ENCODE measurements at places on chromosomes 4 and X. TPM values are rescaled to one million over a fixed set of nuclear protein-coding genes. Genes with fewer than 3 reads are reported as not detected.

The BCLAF3 gene
- polyA plus RNA-seq, result 0.76 TPM

The HSFX1 gene
- 0.28 TPM for polyA plus RNA-seq

The TMEM144 gene
- 0.58 TPM for polyA plus RNA-seq

DNA sequence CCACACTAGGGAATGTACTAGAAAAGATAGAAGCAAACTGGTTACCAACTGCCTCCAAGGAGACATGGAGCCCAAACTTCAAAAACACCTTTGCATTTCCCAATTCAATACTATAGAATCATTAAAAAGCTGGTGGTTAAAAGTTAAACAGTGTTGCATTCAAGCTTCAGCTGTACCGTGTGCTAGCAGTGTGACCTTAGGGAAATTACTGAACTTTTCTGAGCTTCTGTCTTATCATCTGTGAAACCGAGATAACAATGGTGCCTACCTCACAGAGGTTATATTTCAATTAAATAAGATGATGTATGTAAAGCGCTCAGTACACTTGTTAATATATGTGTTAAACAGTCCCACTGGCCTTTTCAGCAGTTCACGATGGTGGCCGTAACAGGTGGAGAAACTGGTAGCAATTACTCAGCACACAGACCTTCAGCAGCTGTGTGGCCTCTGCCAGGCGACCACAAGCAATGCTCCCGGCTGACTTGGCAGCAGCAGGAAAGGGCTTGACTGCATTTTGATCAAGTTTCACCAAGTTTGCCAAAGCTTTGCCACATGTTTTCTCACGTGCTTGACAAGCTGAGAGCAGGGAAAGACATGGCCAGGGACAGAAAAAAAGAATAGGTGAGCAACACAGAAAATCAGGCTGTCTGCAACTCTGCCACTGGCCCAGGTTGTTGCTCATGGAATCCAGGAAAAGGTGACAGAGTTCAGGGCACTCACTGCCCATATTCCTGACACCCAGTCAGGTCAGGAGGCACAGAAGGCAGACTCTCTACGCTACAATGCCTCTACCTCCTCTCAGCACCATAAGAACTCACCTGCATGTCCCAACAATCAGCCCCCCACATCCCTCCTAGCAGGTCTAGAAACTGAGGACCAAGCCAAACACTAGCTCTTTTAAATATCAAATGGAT is 72.1 kb downstream of the PARM1 start:
- no peak for DNase-seq

DNA sequence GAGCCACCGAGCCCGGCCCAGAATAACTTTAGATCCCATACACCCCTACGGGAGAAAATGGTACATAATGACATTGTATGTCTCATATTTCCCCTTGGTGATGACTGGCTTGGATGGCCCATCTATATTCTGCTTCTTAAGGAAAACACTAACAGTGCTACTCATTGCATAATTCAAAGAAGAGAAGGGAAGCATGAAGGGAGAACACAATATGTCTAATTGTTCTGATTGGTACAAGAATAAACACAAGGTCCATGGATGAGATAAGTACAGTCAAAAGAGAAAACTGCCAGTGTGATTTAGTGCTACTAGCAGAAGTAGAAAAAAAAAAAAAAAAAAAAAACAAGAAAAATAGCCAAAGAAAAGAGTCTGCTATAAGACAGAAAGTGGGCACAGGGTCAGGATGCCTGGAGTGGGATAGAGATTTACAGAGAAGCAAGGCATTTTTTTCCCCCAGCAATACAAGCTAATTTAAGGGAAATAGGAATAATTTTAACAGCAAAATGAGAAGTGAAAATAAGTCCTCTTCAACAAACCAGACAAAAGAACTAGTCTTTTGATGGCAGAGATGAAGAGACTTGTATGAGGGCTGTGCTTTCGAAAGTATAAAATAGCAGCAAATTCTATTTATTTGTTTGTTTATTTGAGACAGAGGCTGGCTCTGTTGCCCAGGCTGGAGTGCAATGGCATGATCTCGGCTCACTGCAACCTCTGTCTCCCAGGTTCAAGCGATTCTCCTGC is 96.5 kb upstream of the MAP3K15 start:
- DNase-seq, result no peak

- no peak for DNase-seq
Measured at GRCh38 chr4:7429069-7429416, 5.7 kb downstream of the PSAPL1 start.

- DNase-seq, result no peak
Measured at GRCh38 chr4:8152090-8152864, 6.3 kb downstream of the ABLIM2 start.

GRCh38 chr4:169594560-169595195 is 17.7 kb downstream of the NEK1 start:
- no peak for DNase-seq

GRCh38 chrX:53072418-53073114 is 9.6 kb upstream of the TSPYL2 start:
- DNase-seq, result no peak

- no peak for DNase-seq
Measured at GRCh38 chrX:55697381-55697780, 20.2 kb upstream of the RRAGB start.

GRCh38 chr4:143336781-143337599 is at the start of gene GAB1:
Gene GAB1, plus strand, starts transcription at chr4:143336876. Its CDS starts 313 bp downstream, at chr4:143337189.
- peak; percentile 81 for DNase-seq

DNA sequence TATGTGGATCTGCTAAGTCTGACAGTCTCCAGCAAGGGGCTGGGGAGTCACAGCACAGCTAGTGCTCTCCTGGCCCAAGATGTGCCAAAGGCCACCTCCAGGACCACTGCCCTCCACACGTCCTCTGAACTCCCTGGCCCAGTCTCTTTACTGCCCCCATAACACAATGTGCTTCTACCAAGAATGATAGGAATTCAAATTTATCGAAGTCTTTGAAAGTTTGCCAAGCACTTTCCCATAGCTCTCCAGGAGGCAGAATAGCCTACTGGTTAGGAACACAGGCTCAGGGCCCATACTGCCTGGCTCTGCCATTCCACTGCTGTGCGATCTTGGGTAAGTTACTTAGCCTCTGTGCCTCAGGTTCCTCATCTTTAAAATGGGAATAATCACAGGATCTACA is 86.7 kb downstream of the NHSL2 start:
- DNase-seq, result no peak

- DNase-seq, result no peak
Measured at GRCh38 chr4:3252480-3252828, 3.5 kb downstream of the MSANTD1 start.
